ENCODE measurements at places on chromosomes 16 and 17.

GRCh38 chr16:70416748-70417616 lies 21.9 kb downstream of the ST3GAL2 start:
- no peak for DNase-seq

GRCh38 chr17:55432358-55433028 lies 10.9 kb upstream of the MMD start:
- no peak for DNase-seq

- DNase-seq = no peak
Measured at GRCh38 chr17:44147812-44148211, 6.1 kb downstream of the HROB start.

DNA sequence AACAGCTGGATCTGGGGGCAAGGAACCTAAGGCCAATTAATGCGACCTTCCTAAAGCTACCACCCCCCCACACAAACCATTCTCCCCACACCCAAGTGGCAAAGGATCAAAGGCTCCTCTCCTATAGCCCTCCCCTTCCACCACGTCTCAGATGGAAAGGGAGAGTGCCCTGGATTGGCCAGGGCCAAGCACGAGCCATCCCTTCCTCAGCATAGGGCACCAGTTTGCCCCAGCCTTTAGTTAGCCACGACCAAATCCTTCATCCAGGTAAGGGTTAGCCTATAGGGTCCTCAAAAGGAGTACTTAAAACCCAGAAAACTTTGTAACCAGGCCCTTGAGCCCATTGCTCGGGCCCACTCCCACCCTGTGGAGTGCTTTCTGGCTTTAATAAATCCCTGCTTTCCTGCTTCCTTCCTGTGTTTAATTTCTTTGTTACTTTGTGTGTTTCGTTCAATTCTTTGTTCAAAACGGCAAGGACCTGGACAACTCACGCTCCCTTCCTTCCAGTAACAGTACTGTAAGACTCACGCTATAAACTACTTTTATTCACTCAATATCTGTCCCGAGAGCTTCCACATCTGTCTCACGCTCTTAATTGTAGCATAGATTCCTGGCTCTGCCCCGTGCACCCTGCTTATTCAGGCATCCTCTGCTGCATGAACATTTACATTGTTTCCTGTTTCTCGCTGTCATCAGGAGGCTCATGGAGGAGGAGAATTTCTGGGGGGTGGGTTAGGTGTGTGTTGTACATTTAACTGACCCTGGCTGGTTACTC lies 62.3 kb downstream of the TNFRSF13B start:
- DNase-seq = no peak

- DNase-seq = no peak
Measured at GRCh38 chr17:29707212-29707571, 84.5 kb upstream of the CORO6 start.

DNA sequence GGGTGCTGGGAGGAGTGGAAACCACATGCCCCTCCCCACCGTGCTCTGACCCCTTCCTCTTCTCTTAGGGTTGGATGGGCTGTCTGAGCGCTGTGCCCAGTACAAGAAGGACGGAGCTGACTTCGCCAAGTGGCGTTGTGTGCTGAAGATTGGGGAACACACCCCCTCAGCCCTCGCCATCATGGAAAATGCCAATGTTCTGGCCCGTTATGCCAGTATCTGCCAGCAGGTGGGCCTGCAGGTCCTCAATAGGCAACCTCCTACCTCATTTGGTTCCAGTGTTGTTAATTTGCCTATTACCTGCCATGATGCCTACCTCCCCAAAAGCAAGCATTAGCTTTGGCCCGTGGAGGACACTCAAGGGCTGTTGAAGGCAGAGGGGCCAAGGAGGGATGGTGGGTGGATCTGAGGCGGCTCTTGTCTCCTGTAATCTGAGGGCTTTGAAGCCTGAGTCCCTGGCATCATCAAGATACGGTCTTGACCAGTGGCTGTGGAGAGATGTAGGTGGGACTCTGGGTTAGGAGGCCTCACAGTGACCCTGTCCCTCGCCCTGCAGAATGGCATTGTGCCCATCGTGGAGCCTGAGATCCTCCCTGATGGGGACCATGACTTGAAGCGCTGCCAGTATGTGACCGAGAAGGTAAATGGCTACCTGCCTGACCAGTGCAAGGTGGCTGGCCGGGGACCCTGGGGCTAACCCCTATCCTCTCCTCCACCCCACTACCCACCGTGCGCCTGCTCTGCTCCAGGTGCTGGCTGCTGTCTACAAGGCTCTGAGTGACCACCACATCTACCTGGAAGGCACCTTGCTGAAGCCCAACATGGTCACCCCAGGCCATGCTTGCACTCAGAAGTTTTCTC lies 3.4 kb downstream of the ALDOA start:
- DNase-seq = no peak

- no peak for DNase-seq
Measured at GRCh38 chr17:18309202-18309601, 5.6 kb downstream of the TOP3A start.

DNA sequence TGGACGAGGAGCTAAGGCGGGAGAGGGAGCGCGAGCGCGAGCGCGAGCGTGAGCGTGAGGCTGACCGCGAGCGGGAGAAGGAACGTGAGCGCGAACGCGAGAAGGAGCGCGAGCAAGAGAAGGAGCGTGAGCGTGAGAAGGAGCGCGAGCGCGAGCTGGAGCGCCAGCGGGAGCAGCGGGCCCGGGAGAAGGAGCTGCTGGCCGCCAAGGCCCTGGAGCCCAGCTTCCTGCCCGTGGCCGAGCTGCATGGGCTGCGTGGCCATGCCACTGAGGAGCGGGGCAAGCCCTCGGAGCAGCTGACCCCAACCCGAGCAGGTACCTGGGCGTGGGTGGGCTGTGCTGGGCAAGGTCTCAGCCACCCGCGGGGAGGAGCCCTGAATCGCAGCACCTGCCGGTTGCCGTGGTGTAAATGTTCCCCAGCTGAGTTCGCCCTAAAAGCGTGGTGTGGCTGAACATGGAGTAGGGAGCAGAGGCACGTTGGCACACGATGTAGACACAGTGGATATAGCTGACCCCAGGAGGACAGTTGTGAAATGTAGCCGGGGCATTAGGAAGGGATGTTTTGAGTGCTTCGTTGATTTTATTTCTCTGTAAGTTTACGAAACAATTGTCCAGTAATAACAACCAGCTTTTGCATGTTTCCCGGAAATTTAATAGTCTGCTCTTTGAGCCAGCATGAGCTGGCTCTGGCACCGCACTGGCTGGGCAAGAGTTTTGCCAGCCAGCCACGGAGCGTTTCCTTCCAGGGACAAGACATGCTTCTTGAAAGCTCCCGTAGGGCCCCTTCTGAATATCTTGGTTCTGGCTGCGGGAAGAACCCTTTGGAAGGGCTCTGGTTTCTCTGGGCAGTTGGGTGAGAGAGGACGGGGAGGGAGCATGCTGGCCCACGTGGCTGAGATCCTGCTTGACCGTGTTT lies 32.1 kb downstream of the GINS2 start:
- peak; percentile 51 for DNase-seq

- peak; percentile 69 for DNase-seq
Measured at GRCh38 chr17:45221081-45222013, at the start of gene FMNL1. Gene FMNL1 (plus strand): TSS chr17:45221885. CDS start chr17:45222125, 240 bp downstream.

GRCh38 chr16:87880117-87880696 lies 10.9 kb upstream of the SLC7A5 start:
- DNase-seq = no peak

DNA sequence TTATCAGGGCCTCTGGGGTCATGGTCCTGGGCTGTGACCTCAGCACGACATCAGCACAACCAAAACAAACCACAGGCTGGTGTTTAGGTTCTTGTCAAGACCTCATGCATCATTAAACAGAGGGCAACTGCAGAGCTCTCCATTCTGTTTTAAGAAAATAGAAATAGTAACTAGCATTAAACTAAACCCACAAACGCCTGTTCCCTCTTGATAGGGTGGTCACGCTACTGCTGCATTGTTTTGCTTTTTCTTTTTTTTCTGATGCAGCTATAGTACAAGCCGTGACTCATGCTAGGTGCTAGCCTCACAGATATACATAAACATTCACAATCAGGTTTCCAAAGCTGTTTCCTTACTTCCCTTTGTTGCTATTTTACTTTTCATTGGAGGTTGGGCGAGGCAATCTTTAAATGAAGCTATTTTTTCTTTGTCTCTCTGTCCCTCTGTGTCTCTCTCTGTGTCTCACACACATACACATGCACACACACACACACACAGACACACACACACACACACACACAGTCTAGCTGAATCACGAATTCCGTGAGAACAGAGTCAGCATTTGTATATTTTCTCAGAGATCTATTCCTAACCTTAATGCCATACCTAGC lies 310.3 kb downstream of the CDH13 start:
- DNase-seq = no peak

- DNase-seq = peak; percentile 80
Measured at GRCh38 chr16:53061701-53062159, 6.9 kb downstream of the CHD9 start.

DNA sequence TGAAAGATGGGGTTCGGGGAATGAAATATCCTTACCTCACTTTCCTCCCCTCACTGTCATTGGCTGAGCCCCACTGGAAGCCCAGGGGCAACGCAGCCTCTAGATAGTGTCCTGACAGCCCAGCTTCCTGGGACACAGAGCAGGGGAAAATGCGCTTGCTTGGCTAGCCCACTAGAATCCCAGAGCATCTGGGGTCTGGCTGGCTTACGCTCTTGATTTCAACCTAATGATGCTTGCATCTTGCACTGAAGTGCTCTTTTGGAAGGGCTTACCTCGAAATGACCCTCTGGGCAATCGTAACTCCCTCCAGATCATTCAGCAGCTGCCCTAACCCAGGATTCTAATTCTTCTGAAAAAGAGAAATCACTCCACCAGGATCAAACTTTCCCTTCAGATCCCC lies 147.6 kb downstream of the SOX9 start:
- no peak for DNase-seq

DNA sequence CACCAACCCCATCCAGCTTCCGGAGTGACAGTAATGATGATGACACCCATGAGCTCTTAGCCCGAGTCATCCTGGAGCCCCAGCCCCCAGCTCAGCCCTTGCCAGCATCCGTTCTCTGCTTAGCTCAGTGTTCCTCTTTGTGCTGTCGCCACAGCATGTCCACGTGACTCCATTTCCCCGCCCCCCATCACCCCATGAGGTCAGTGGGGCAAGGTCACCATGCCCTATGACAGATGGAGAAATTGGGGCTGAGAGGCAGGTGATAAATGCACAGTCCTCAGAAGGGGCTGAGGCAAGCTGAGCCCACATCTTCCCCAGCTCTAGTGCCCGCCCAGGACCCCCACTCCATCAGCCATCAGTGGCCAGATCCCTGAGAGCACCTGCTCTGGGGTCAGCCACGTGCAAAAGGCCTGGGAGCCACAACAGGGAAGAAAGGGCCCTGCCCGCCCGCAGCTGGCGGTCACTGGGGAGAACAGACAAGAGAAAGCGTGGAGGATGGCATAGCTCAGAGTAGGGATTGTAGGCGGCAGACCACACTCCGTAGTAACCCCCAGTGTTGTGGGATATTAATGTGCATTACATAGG lies 17.1 kb downstream of the ITGB4 start:
- DNase-seq = no peak

DNA sequence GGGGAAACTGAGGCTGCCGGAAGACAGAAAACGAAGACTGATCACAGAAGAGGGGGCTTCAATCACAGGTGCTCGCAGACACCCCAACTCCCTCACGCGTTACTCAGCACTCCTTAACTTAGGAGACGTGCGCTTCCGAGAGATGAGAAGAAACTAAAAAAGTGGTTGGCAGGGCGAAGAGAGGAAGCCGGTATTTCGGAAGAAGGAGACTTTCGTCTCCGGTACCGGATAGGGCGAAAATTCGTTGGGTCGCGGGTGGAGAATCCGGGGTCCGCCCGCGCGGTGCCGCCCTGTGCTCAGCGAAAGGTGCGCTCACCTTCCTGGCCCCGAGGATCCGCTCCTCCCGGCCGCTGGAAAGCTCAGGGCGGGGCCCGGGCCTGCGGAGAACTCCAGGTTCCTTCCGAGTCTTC lies 917 bp upstream of the TBX2 start:
- no peak for DNase-seq

DNA sequence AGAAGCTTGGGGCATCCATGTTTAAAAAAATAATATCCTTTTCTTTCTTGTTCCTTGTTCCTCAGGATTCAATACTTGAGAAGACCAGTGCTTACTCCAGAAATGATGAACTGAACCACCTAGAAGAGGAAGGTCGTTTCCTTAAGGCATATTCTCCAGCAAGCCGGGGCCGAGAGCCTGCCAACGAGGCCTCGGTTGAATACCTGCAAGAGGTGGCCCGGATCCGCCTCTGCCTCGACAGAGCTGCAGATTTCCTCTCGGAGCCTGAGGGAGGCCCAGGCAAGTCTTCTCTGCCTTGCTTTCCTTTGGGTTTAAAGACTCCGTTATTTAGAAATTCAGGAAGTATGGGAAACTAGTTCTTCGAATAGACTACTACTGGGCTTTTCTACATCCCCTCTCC lies 42.5 kb upstream of the ENDOV start:
- peak; percentile 4 for DNase-seq

DNA sequence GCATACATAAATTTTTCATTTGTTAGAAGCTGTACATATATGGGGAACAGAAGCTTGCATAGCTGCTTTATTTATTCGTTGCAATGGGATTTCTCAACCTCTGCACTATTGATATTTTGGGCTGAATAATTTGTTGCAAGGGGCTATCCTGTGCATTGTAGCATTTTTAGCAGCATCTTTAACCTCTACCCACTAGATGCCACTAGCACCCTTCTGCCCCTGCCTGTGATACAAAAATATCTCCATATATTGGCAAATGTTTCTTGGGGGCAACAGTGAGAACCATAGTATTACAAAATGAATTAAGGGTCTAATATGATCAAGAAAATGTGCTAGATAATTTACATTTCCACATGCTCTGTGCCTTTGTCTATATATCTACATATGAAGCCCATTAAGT lies 1401.0 kb downstream of the CDH11 start:
- DNase-seq = no peak

DNA sequence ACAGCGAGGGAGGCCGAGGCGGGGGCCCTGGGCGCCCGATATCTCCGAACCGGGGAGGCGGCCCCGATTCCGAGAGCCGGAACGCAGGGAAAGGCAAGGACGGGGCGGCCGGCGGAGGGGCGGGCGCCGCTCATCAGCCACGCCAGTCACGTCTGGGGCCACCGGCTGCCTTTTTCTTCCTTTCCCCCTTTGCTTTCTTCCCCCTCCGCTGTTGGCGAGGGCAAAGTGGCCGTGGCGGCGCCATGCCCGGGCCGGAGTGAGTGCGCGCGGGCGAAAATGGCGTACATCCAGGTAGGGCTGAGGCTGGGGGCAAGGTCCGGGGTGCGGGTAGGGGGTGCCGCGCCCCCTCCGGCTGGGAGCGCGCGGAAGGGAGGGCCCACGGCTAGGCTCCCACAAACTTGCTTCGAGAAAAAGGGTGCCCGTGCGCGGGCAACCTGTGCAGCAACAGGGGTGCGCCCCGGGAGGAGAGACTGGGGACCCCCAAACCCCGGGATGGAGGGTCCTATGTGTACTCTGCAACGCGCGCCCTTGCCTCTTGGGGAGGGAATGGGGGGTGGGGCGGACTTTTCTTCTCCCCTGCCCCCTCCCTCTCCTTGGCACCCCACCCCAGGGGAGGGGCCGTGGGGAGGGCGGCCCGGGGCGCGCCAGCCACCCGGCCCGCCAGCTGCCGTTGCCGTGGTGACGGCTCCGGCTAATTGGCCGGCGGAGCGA lies 486 bp downstream of the SYT17 start:
- DNase-seq = peak; percentile 66

All from right lobe of liver (tissue), 6 donors.